ENCODE measurements at places on chromosomes 5 and 9.

- DNase-seq = no peak
These were observed 82.2 kb upstream of the SLC24A2 start for GRCh38 chr9:19870988-19871387.

GRCh38 chr9:90816690-90817089 is 15.1 kb downstream of the SYK start:
- DNase-seq = no peak

DNA sequence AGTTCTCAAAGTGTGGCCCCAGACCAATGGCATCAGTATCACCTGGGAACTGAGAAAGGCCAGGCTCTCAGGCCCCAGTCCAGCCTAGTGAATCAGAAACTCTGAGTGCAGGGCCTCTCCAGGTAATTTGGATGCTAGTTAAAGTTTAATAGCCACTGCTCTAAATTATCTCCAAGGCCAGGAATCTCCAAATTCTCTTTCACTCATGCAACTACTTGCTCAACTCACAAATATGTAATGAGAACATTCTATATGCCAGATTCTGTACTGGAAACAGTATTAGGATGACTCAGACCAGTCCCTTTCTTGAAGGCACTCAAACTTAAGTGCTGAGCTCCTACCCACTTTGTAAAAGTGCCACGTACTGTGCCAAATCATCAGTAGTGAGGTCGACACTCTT is 84.6 kb downstream of the PAPPA start:
- DNase-seq = no peak

DNA sequence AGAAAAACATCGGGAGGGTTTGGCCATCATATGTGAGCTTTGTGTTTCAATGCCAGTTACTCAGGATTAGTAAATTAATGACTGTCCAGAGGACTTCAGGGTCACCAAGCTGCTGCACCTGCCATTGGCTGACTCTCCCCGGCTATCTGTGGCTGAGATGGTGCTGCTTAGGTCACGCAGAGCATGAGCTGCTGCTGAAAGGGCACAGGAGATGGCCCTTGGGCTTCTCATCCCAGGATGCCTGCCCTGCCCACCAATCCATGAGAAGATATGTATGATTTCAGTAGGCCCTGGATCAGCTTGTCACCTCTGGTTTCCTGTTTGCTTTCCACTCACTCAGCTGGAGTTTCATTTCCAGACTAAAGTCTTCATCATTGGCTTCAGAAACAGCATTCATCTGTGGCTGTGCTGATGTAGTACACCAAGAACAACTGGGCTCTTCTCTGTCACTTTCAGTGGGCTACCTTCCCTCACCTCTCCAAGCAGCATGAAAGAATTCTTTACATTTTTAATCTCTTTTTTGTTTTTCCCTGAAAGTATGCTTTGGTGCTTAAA is 2.4 kb upstream of the CATSPER3 start:
- no peak for DNase-seq

- DNase-seq = no peak
These were observed 23.7 kb downstream of the CSNK1G3 start for GRCh38 chr5:123535648-123536047.

DNA sequence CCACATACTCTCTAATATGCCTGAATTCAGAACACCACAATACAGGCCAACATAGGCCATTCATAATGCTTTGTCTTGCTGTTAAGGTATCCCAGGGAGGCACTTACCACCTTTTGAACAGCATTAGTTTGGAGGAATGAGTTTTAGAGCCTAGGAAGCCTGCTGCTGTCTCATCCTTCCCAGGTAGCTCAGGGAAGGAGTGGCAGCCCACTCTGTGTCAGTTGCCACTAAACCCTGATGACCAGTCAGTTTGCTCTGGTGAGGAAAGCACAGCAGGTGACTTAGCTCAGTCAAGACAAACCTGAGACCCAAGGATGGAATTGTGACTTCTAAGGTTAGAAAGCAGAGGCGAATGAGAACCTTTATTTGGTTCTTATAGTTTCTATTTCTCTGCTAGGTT is 337.4 kb upstream of the ATP10B start:
- no peak for DNase-seq

Measured in CD4-positive, alpha-beta T cell treated with Interleukin-1 beta for 1 hour (primary cell).